PC-9 (cell line): ENCODE measurements at places on chromosomes 2 and 18. TPM values are rescaled to one million over a fixed set of nuclear protein-coding genes. Genes with fewer than 3 reads are reported as not detected.

FEV gene
- not detected in 2 replicates for total RNA-seq

VWC2L gene
- total RNA-seq = not detected in 2 replicates

CYP27A1 gene
- 0.94 and 2.0 TPM in 2 replicates for total RNA-seq

NCKAP5 gene
- total RNA-seq = not detected in 2 replicates

POMC gene
- total RNA-seq = not detected in 2 replicates

MALL gene
- 28.1 and 32.4 TPM in 2 replicates for total RNA-seq

ID2 gene
- total RNA-seq = 0.61 and 0.95 TPM in 2 replicates

RBFA gene
- total RNA-seq = 22.4 and 25.1 TPM in 2 replicates

SLC5A7 gene
- total RNA-seq = not detected in 2 replicates

CDH7 gene
- total RNA-seq = not detected in 2 replicates
